Activated CD4-positive, alpha-beta T cell treated with anti-CD3 and anti-CD28 coated beads for 1 hour (primary cell): ENCODE measurements at places on chromosomes 2 and 18.

GRCh38 chr2:118847762-118848172 lies 319 bp upstream of the EN1 start:
- DNase-seq: peak; percentile 7

- no peak for DNase-seq
These were observed 52.5 kb downstream of the ZNF516 start for GRCh38 chr18:76442413-76443171.

GRCh38 chr2:240840435-240841060 lies 20.5 kb upstream of the KIF1A start:
- DNase-seq: no peak

DNA sequence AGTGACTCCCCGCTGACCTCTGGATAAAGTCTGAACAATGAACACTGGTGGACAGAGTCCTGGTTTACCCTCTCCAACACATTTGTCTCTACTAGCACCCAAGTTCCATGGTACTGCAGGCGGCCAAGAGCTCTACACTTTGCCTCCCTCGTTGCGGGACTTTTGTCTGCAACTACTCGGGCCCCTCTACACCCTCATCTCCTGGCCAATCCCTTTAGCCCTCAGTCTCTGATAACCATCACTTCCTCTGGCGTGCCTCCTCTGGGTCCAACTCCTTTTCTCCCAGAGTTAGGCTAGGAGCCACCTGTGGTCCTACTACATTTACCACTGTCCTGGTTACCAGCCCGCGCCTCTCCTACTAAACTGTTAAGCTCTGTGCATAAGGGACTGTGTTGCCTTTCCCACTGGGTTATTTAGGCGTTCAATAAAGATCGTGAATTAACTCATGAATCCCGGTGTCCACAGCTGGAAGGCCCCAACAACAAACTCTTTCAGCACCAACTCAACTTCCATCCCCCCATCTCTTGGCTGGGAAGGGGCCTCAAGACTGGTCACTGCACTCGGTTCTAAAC lies 757 bp downstream of the HDHD2 start:
- no peak for DNase-seq

DNA sequence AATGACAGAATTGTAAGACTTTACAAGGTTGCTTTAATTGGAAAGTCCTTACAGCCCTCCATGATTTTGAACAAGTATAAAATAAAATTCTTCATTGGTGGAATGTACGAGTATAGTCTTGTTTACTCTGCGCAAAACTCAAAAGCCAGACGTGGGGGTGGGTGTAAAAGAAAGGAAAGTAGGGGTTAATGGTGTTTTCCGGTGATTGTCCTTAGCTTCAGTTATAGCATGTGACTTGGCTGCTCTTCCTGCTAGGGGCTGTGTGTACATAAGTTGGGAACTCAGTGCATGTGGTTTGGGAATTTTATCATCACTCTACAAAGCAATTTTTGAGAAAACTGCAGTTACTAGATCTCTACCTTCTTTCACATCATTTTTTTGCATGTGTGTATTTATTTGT lies 82.4 kb upstream of the CAVIN2 start:
- no peak for DNase-seq

GRCh38 chr2:139685090-139685983 lies 905.1 kb upstream of the NXPH2 start:
- no peak for DNase-seq

GRCh38 chr2:61214171-61214570 lies 52.2 kb downstream of the C2orf74 start:
- DNase-seq: no peak

GRCh38 chr2:158914731-158915130 lies 53.7 kb upstream of the TANC1 start:
- DNase-seq: no peak

GRCh38 chr2:70574109-70574508 lies 20.5 kb upstream of the TGFA start:
- no peak for DNase-seq

- DNase-seq: no peak
These were observed 42.1 kb upstream of the DSG1 start for GRCh38 chr18:31275722-31276463.

GRCh38 chr2:101623031-101623521 lies 74.4 kb upstream of the MAP4K4 start:
- no peak for DNase-seq

DNA sequence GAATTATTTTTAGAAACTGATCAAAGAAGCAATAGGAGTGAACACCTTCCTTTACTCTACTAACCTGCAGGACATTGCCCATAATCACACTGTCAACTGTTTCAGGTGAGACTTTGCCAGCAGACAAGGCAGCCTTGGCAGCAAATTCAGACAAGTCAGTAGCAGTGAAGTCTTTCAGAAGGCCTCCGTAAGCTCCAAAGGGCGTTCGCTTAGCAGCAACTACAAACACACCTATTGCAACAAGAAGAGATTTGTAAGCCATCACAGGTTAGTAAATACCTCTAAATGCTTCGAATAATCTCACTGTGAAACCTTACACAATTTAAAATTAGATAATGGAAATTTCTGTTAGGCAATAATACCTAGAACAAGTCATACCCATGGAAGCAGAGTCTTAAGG lies 10.7 kb downstream of the ACAA2 start:
- DNase-seq: no peak

DNA sequence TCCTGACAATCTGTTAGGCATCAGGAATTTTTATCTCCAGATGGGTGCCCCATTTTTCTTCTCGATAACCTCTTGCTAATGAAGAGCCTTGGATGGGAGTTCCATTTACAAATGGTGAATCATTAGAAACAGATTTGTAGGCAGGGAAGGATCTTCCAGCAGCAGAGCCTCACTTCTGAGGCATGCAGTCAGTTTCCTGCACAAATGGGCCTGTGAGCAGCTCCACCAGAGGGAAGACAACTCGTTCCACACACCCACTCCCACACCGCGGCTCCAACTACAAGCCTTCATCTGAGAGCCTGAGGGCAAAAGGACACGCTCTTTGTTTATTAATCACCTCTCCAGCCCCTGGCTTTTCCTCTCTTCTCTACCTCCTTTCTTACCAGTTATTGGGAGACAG lies 108.5 kb downstream of the CTAGE1 start:
- DNase-seq: no peak

- no peak for DNase-seq
These were observed 427 bp downstream of the RBKS start for GRCh38 chr2:27889774-27890145.
